ENCODE measurements at places on chromosomes 1 and 21.
A peak's percentile ranks its signal among the peaks of the same experiment; 100 is the strongest.

GRCh38 chr1:110880708-110881374, 7.9 kb downstream of the CD53 start:
- DNase-seq, result no peak

- DNase-seq, result no peak
These were observed 39.6 kb downstream of the PDE4B start for GRCh38 chr1:65832296-65832695.

- no peak for DNase-seq
These were observed 60.2 kb downstream of the CHRM3 start for GRCh38 chr1:239446611-239447010.

DNA sequence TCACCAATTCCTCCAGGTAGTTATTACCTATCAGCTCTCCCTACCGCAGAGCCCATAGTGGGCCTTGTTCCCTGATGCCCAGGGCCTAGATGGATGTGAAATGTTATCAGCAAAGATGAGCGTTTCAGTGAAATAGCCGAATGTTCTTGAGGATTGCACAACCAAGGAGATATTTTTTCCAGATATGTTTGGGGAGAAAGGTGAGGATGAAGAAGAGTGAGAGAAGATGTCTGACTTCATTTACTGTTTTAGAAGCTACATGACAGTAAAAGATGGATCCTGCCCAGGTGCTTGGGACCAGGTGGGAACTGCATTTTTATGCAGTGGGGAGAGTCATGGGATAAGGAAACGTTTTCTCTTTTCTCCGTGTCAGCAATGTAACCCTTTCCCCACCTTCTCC, 231.7 kb upstream of the C1orf174 start:
- no peak for DNase-seq

GRCh38 chr1:111252786-111253185, 25.3 kb downstream of the CHI3L2 start:
- DNase-seq, result no peak

DNA sequence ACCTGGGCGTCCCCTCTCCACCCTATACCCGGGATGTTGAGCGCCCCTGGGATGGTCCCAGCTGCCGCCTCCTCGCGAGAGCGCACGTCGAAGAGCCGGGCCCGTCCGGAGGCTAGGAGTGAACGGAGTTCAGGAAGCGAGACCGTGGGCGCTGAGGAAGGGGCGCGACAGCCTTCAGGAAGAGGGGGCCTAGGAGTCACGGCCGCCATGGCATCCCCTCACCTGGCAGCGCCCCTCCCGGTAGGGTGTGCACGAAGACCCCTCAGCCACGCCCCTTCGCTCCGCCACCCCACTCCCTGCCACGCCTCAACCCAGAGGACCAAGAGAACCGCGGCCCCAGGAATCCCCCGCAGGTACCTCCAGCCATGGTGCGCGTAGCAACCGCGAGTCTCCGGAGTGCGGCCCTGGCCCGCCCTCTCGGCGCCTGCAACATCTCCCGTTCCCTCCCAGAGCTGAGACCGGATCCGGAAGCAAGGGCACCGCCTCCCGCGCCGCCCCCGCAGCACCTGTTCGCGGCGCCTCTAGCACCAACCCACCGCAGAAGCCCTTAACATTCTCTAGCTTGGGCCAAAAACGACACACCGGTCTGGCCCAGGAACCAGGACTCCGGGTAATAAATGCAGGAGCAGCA, at the start of gene TSTD1:
Gene TSTD1 (minus strand): TSS at position 442 of the 631 bp plus-strand sequence. CDS start 75 bp downstream, at position 367.
- peak; percentile 54 for DNase-seq

DNA sequence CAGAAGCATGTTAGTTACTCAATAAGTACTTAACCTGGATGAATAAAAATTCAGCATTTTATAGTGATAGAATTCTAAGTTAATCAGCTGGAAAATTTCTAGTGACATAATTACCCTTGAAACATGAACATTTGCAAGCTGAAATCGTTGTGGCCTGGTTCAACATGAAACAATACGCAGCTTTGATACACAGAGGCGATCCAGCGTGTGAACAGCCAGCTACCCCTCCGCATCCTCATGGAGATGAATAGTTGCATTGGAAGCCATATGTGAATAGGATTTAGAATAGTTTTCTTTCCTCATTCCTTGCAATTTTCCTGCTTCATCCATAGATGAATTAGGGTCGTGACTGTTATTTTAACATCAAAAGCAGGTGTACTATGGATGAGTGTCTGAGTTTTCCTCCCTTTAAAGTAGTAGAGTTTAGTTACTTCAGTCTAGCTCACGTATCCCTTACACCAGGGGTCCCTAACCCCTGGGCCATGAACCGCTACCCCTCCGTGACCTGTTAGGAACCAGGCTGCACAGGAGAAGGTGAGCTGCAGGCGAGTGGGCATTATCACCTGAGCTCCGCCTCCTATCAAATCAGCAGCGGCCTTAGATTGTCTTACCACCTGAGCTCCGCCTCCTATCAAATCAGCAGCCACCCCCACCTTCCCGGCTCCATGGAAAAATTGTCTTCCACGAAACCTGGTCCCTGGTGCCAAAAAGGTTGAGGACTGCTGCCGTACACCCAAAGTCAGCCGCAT, 6.2 kb upstream of the TARBP1 start:
- DNase-seq, result no peak

DNA sequence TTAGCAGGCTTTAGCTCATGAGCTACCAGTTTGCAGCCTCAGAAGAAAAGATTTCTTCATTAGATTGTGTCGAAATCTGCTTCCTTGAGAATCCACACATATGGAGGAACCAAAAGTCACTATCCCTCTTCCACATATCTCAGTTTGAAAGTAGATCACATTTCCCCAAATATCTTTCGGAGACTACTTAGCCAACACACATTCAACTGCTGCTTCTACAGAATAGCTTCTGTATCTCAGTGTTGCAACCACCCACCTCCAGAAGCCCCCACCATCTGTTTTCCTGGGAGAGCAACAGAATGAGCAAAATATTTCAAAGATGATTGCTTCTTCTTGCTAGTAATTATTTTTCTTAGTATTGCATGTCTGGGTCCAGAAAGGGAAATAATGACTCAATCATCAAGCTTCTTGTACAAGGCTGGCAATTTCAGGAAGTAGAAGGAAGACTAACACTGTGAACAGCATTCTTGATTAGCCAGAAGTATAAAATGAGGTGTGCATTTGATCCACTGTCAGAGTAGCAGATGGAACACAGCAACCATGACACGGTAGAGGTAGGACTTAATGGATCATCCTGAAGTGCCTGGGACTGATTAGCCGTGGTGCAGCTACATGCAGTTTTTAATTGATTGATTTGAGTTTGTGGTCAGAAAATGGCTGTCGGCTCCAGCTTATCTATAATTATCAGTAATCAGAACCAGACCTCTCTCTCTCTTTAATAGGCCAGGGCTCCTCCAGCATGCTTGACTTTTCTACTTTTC, 24.9 kb downstream of the ZC3H11B start:
- peak; percentile 76 for DNase-seq

- DNase-seq, result no peak
These were observed 256.7 kb downstream of the COL11A1 start for GRCh38 chr1:102851616-102852015.

DNA sequence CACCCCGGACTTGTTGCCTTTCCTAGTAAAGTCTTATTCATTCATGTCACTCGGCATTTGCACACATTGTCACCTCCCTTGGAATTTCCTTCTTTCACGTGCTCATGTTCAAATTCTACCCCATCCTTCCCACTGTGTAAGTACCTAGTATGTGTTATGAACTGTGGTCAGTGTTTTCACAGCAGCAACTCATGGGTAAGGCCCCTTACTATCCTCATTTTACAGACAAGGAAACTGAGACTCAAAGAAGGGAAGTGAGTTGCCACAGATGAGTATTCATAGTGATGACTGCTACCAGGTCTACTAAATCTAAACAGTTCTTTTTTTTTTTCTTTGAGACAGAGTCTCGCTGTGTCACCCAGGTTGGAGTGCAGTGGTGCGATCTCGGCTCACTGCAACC, 10.5 kb downstream of the CITED4 start:
- DNase-seq, result no peak

DNA sequence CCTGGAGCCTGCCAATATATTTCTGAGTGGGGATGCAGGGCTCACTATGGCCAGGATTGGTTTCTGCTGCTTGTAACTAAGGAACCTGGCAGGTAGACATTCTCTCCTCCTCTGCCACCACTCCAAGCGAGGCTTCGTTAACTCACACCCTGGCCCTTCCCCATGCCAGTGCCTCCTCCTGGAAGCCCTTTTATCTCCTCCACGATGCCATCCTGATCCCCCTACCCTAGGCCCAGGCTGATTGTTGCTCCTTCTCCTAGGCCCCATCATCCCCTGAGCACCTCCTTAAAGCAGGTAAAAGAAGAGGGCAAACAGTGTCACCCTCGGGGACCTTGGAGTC, 118.5 kb downstream of the DMRTB1 start:
- no peak for DNase-seq

DNA sequence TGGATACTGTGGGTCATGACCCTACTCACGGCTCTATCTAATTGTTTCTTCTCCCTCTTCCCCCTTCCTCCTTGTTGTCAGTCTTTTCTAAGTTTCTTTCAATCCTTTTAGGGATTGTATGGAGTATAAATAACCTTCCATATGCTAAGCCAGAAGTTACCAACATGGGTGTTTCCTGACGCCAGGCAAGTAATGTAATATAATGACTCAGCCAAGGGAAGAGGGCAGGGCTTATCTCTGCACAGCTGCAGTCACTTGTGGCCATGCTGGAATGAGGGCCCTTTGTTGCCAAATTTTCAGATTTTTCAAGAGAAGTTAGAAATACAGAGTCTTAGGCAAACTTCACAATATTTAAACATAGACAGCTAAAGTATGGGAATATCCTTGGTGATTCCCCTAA, 194.6 kb downstream of the ST6GALNAC3 start:
- DNase-seq, result peak; percentile 71

- DNase-seq, result no peak
These were observed 38.8 kb upstream of the TBX15 start for GRCh38 chr1:119026956-119027355.

DNA sequence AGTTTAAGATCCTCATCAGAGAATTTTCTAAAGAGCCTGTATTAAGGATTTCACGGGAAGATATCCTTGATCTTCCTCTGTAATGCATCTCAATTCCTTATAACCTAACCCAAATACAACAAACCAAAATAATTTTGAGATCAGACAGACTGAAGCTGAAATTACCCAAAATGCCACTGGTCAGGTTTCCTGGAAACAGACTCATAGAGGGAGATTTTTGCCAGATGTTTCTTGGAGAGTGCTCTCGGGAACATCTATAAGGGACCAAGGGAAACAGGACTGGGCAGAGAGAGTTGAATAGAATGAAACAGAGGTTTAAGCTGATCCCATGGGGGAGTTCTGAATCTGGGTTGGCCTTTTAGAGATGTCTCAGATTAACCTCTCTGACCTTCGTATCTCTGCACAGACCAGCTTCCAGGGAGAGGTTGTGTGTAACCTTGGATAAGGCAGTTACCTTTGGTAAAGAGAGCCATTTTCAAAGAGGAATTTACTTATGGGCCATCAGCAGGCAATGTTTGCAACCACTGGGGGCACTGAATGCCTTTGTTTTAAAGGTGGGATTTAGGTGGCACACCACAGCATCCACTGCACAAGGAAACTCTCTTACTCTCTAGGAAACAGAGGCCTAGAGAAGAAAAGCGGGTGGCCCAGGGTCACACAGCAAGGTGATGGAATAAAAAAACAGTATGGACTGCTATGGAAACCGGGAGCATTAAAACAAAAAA, 130.8 kb upstream of the SGIP1 start:
- DNase-seq, result peak; percentile 58

GRCh38 chr1:1281533-1282321, 1.5 kb downstream of the SCNN1D start:
- no peak for DNase-seq

- no peak for DNase-seq
These were observed 46.5 kb downstream of the PRDM16 start for GRCh38 chr1:3115275-3116149.

- no peak for DNase-seq
These were observed 123.8 kb upstream of the LMO4 start for GRCh38 chr1:87204921-87205320.

- DNase-seq, result no peak
These were observed 44.1 kb downstream of the PLXNA2 start for GRCh38 chr1:208200116-208200515.

DNA sequence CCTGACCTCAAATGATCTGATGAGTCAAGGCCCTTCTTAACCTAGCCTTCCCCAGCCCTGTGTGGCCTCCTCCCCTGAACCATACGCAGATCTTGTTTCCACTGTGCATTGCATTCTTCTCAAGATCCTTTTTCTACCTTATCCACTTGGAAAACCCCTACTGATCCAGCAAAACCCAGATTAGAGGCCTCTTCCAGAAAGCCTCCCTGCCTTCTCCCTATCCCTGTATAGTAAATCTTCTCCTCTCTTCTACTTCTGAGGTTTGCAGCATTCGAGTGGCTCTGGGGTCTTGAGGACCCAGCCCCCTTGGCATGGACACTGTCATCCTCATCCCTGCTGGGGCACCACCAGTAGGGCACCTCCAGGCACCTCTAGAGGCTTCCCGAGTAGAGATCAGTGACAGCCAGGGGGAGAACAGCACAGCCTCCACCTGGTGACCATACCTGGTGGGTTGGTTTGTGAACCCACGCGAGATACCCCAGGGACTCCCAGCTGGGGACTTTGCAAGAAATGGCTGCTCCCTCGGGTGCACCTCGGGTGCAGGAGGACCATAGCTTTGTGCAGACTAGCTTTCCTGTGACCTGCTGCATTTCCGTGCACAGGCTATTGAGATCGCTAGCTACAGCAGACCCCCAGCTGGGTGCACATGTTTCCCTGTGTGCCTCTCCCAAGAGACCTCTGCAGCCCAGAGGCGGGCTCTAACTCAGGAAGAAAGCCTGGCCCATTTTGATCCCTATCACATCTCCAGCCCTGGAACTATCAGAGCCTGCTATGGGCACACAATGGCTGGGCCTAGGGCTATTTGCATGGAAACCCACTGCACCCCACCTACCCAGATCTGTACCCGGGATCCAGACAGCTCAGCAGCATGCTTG, 34.2 kb downstream of the MATN1 start:
- no peak for DNase-seq

DNA sequence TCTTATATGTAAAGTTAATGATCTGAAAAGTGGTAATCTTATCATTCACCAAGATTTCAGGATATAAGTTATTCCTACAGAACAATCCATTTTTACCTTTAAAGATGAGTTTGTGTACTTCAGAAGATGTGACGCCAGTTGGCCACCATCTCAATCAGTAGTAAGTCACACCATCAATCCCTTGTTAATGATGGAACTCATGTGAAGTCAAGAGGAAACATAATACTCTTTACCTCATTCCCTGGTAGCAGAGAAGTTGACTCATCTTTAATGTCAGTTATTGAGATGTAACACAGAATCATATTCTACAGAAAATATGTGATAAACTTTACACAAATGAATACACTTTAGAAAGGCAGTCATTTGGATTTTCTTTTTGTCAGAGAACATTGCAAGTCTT, 38.2 kb downstream of the MRPL39 start:
- no peak for DNase-seq

GRCh38 chr21:14677639-14678179, 131.6 kb upstream of the SAMSN1 start:
- DNase-seq, result no peak
